ENCODE measurements at places on chromosomes 13 and 19. TPM values are rescaled to one million over a fixed set of nuclear protein-coding genes. Genes with fewer than 3 reads are reported as not detected.

The ZNF285 gene
- 14.3 TPM for polyA plus RNA-seq

The FAM216B gene
- polyA plus RNA-seq = 0.03 TPM

The HAUS8 gene
- 17.0 TPM for polyA plus RNA-seq

The RNF17 gene
- not detected for polyA plus RNA-seq

The ZNF570 gene
- 9.1 TPM for polyA plus RNA-seq

GRCh38 chr19:52992109-52993004 is 21.4 kb upstream of the ERVV-1 start:
- peak; percentile 10 for DNase-seq

- no peak for DNase-seq
These were observed 21.7 kb upstream of the SCEL start for GRCh38 chr13:77513719-77514335.
